ENCODE measurements at places on chromosomes 16 and 17.

- peaks cover 20% of the 10 kb centered on the region for H3K4me1 ChIP-seq
- H3K27me3 ChIP-seq: no peaks in the 10 kb centered on the region
- H3K27ac ChIP-seq: no peak overlapping the region
- H3K4me3 ChIP-seq: no peak overlapping the region
- H3K36me3 ChIP-seq: peaks cover 7% of the 10 kb centered on the region
Measured at GRCh38 chr16:630249-630814, 453 bp upstream of the WFIKKN1 start.

GRCh38 chr17:6501359-6501758 lies 55.0 kb downstream of the PITPNM3 start:
- H3K4me3 ChIP-seq: no peak overlapping the region
- DNase-seq: no peak
- no peaks in the 10 kb centered on the region for H3K27me3 ChIP-seq
- H3K4me1 ChIP-seq: peaks cover 2% of the 10 kb centered on the region
- H3K27ac ChIP-seq: no peak overlapping the region

DNA sequence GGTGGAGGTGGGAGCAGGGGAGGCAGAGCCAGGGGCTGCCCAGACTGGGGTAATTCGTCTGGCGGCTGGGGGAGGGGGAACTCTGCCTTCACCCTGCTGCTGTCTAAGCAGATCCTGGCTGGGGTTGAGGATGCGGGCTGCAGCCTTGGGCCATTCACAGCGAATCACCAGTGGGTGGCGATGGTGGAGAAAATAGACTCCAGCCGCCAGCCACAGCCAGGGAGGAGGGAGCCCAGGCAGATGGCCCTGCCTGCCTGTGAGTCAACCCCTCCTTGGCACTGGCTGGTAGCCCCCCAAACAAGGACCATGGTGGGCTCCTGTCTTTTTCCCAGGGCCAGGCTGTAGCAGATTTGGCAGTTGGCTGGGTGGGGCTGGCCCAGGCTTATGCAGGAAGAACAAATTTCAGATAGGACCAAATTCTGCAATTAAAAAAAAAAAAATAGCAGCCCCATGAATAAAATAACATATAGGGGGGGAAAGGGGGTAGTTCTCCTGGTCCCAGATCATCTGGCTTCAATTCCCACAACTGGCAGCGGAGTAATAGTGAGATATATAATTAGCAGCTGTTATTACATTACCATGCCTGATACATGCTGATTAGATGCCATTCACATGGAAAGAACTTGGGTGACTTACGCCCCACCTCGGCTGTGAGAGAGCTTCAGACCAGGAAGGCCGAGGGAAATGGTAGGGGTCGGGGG lies 41.5 kb upstream of the CDH5 start:
- no peaks in the 10 kb centered on the region for H3K36me3 ChIP-seq
- H3K27ac ChIP-seq: no peak overlapping the region
- H3K4me3 ChIP-seq: no peak overlapping the region
- H3K27me3 ChIP-seq: peaks cover 5% of the 10 kb centered on the region

DNA sequence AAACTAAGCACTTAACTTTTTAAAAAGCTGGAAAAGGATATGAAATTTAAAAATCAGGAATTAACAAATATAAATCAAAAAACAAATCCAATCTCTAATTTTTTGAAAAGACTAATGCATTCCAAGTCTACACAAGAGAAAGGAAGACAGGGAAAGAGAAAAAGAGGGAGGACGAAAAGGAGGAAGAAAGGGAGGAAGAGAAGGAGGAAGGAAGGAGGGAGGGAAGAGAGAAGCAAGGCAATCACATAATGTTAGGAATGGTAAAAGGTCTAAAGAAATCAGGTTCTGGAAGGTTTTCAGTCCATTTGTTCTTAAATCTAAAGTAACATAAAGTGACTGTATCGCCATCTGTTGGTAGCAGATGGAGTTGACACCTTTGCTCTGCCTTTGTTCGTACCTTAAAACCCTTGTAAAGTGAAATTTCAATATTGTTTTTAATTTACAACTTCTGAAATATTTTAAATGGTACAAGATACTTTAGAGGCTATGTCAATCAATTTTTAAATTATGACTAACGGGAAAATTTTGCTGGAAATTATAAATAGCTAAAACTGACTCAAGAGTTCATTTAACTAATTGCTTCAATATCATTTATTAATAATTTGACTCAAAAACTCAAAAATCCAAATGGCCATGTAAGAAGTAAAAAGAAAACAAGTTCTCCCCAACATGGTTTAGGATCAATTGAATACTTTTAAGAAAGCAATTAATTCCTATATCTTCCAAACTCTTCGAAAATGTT lies 20.4 kb upstream of the CDYL2 start:
- no peak overlapping the region for H3K27ac ChIP-seq
- DNase-seq: peak; percentile 57
- peaks cover 4% of the 10 kb centered on the region for H3K27me3 ChIP-seq
- H3K36me3 ChIP-seq: no peaks in the 10 kb centered on the region
- H3K4me1 ChIP-seq: no peaks in the 10 kb centered on the region

GRCh38 chr16:66521951-66522771 lies 27.8 kb downstream of the TK2 start:
- no peaks in the 10 kb centered on the region for H3K36me3 ChIP-seq
- peak; percentile 71 for DNase-seq
- peak overlapping the region; percentile 14 for H3K27ac ChIP-seq
- H3K4me1 ChIP-seq: peaks cover 84% of the 10 kb centered on the region
- H3K27me3 ChIP-seq: no peaks in the 10 kb centered on the region

DNA sequence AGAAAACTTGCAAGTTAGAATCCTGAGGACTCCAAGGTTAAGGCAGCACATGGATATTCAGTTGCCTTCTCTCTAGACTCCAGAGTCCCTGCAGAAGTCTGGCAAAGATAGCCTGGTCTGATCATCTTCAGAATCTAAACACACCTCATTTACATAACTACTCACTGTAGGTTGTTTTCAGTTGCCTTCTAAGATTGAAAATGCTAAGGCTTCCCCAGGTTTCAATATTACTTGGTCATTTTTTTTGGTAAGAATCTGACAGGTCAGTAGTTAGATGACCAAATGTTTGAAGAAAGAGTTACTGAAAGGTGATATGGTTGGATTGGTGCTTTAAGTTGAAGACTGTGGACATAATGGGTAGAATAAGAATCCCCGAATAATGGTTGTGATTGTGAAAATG lies 205.4 kb upstream of the KCNJ16 start:
- H3K27ac ChIP-seq: no peak overlapping the region
- no peaks in the 10 kb centered on the region for H3K36me3 ChIP-seq
- no peak overlapping the region for H3K4me3 ChIP-seq
- no peaks in the 10 kb centered on the region for H3K27me3 ChIP-seq
- no peak for DNase-seq

DNA sequence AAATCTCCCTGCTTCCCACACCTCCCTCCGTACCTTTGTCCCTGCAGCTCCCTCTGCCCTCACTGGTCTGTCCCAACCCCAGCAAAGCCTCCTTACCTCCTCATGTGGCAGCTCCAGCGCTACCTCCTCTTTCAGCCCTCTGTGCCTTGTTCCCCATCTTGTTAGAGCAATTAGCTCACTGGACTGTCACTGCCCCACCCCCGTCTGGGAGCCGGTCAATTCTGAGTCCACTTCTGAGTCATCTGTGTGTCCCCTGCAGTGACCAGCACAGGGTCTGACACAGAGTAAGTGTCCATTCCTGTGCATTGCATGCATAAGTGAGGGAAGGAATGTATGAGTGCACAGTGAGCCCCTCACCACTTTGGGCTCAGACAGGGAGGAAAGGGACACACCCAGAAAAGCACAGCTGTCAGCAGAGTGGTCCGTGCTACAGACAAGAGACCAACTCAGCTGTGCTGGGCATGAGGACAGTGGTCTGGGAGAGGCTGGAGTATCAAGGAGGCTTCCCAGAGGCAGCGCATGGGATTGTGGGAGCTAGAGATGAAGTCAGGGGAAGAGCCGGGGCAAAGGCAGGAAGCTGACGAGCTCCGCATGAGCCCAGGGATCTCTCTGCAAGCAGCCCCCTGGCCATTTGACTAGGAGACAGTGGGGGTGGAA lies 45.9 kb downstream of the PITPNM3 start:
- peaks cover 4% of the 10 kb centered on the region for H3K27me3 ChIP-seq
- no peak for DNase-seq
- H3K4me1 ChIP-seq: no peaks in the 10 kb centered on the region
- H3K27ac ChIP-seq: no peak overlapping the region

DNA sequence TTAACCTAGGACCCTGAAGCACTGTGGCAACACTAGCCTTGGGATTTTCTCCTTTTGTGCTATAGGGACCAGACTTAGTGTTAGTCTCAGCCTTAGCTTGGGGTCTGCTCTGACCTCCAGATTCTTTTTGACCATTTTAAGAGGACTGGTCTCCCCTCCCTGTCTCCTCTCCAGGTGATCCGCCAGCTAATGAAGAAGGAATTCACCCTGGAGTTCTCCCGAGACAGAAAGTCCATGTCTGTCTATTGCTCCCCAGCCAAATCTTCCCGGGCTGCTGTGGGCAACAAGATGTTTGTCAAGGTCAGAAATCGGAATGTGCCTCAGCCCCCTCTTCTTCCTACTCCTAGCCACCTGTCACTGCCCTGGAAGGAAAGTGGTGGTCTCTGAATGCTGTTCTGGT lies 19.5 kb downstream of the ATP2A1 start:
- no peaks in the 10 kb centered on the region for H3K27me3 ChIP-seq
- no peaks in the 10 kb centered on the region for H3K4me1 ChIP-seq
- H3K4me3 ChIP-seq: no peak overlapping the region
- no peak for DNase-seq

DNA sequence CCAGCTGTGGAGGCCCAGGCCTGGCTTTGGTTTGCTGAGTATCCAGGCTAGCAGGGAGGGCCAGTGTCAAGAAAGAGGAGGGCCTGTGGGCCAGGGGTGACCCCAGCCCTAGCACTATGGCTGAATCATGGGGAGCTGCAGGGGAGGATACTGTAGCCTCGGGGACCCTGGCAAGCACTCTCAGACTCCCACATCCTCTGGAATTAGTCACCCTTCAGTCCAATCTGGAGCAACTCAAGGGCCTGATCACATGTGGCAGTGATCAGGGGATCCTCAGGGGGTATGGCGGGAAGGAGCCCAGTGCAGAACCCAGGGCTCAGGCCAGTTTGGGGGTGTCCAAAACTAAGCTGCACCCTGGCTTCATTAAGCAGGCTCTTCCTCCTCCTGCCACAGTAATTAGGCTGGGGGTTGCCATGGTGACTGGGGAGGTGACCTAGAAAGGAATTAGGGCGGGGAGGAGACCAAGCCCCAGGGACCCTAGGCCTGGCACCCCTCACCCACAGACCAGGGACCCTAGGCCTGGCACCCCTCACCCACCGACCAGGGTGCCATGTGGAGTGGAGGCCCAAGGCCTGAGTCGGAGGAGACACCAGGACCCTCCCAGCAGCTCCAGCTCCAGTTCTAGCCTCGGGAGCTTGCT lies 5.8 kb downstream of the NLGN2 start:
- no peaks in the 10 kb centered on the region for H3K36me3 ChIP-seq
- H3K4me1 ChIP-seq: peaks cover 7% of the 10 kb centered on the region
- no peak for DNase-seq

GRCh38 chr17:74325376-74325742 lies 667 bp upstream of the KIF19 start:
- peak overlapping the region; percentile 32 for H3K4me3 ChIP-seq
- H3K27ac ChIP-seq: no peak overlapping the region
- peak; percentile 36 for DNase-seq

- no peak for DNase-seq
- no peaks in the 10 kb centered on the region for H3K27me3 ChIP-seq
Measured at GRCh38 chr17:57242148-57242547, 14.2 kb upstream of the MSI2 start.

DNA sequence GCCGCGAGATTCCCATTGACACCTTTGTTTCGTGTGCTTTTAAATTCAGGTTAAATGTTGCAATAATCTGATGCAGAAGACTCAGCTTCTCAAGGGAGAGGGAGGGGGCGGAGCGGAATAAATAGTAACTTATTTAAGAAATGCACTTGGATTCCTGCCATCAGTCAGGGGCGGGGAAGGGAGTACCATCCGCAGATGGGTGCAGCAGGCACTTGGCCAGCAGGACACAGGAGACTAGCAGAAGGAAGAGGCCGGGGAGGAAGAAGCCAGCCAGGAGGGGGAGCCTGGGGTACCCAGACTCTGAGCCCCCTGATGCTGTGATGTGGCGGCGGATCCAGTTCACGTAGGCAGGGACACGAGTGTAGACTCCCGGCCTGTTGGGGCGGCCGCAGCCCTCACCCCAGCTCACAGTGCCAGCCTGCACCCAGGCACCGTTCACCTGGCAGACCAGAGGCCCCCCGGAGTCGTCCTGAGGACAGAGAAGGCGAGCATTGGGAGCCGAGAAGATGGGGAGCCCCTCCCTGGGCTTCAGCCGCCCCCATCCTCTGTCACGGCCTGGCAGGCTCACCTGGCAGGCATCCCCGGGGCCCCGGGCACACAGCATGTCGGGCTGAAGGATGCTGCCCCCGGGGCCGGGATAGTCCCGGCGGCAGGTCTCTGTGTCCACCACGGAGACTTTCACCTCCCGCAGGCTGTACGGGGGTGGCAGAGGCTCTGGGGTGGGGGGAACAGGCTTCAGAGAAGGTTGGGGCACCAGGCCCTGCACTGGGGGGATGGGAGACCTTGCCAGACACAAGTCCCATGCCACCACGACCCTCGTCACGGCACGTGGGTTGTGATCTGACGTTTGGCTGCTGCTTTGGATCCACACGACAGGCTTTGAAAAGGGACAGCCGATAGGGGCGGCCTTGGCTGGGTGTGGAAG lies 3.2 kb downstream of the TPSG1 start:
- no peak for DNase-seq
- no peaks in the 10 kb centered on the region for H3K4me1 ChIP-seq
- H3K36me3 ChIP-seq: no peaks in the 10 kb centered on the region

GRCh38 chr16:88540346-88540977 lies 29.7 kb upstream of the ZC3H18 start:
- H3K36me3 ChIP-seq: no peaks in the 10 kb centered on the region
- peaks cover 2% of the 10 kb centered on the region for H3K4me1 ChIP-seq
- H3K27ac ChIP-seq: no peak overlapping the region
- no peak overlapping the region for H3K4me3 ChIP-seq
- no peak for DNase-seq

- H3K27ac ChIP-seq: no peak overlapping the region
- no peaks in the 10 kb centered on the region for H3K27me3 ChIP-seq
- H3K4me3 ChIP-seq: no peak overlapping the region
- peaks cover 60% of the 10 kb centered on the region for H3K36me3 ChIP-seq
- H3K4me1 ChIP-seq: no peaks in the 10 kb centered on the region
Measured at GRCh38 chr17:35006961-35007360, 26.6 kb downstream of the LIG3 start.

DNA sequence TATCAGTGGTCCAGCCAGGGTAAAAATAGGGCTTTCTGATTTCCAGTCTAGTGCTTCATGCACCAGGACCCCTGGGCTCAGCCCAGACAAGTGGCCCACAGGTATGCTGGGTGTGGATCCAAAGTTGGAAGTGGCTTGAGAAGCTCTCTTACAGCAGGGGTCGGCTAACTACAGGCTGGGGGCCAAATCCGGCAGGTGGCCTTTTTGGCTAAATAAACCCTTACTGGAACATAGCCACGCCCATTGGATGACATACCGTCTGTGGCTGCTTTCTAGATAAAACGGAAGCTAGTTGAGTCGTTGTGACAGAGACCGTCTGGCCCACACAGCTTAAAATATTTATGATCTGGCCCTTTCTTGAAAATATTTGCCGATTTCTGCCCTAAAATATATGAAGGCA lies 119.0 kb upstream of the CDC42EP4 start:
- no peaks in the 10 kb centered on the region for H3K36me3 ChIP-seq
- H3K4me3 ChIP-seq: no peak overlapping the region
- H3K4me1 ChIP-seq: peaks cover 9% of the 10 kb centered on the region
- DNase-seq: peak; percentile 43
- no peaks in the 10 kb centered on the region for H3K27me3 ChIP-seq

GRCh38 chr17:46115699-46116098 lies 77.5 kb downstream of the KANSL1 start:
- H3K4me3 ChIP-seq: no peak overlapping the region
- DNase-seq: no peak
- no peaks in the 10 kb centered on the region for H3K27me3 ChIP-seq

GRCh38 chr16:48810803-48811453 lies 200.9 kb upstream of the N4BP1 start:
- H3K36me3 ChIP-seq: no peaks in the 10 kb centered on the region
- peaks cover 20% of the 10 kb centered on the region for H3K27me3 ChIP-seq
- no peak overlapping the region for H3K27ac ChIP-seq
- no peak for DNase-seq
- no peaks in the 10 kb centered on the region for H3K4me1 ChIP-seq

Measured in CD4-positive, alpha-beta T cell (primary cell).